LoVo (cell line): ENCODE measurements at places on chromosomes 7 and 10.

DNA sequence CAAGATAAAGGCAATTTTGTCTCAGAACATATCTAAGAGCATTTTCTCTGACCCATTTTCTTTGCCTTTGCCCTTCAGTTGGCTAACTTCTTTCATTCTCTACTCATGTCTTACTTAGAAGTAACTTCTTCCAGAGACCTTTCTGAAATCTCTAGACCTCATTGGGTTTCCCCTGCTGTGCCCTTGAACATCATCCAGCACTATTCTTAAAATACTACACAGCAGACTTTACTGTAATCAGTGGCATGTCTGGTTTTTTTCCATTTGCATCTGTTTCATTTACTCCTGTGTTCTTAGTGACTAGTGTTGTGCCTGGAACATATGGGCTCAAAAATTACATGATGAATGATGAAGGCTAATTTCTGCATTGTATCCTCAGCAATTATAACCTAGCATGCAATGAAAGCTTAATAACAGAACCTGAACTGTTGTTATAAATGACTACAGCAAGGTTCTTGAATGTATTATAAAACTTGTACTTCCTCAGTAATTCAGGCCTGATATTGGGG, 301.9 kb downstream of the CDK14 start:
- no peak for DNase-seq

DNA sequence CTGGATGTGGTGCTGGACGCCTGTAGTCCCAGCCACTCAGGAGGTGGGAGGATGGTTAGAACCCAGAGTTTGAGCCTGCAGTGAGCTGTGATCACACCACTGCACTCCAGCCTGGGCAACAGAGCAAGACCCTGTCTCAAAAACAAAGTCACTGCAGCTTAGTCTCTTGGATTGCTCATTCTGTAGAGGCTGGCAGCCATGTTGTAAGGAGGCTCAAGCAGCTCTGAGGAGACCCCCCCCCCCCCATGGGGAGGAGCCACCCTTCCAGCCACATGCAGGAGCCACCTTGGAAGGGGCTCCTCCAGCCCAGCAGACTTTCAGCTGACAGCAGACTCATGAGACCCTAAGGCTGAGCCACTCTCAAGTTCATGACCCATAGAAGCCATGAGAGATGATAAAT, 68.4 kb downstream of the FOXL3 start:
- no peak for DNase-seq

- DNase-seq: no peak
These were observed 161.6 kb downstream of the RTKN2 start for GRCh38 chr10:62106929-62107519.

DNA sequence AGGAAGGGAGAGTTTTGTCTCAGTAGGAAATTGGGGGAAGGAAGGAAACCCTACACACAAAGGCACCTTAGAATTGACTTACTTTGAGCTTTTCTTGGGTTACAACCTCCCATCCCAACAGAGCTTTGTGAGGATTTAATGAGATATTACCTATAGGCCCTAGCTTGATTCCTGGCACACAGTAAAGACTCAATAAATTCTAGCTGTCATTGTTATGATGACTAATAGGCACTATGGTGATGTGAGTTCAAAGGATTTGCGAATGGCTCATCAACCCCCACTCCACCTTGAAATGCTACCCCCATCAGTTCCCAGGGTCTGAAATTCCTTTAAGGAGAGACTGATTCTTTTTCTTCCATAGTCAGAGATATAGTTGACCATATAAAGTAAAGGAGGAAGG, 67.9 kb upstream of the SMNDC1 start:
- DNase-seq: no peak

DNA sequence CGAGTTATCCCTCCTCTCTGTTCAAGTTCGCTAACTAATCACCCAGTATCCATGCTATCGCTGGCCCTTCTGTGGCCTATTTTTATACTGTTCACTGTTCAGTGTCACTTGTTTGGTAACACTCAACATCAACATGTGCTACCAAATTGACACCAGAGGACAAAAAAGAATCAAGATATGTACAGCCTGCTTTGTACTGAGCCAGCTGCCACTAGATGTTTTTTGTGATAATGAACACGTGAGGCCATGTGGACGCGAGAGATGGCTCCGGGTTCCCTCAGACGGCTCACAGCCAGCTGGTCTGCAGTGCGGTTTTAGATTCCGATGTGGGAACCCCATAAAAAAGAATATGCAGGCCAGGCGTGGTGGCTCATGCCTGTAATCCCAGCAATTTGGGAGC, 21.2 kb downstream of the CAV1 start:
- no peak for DNase-seq

DNA sequence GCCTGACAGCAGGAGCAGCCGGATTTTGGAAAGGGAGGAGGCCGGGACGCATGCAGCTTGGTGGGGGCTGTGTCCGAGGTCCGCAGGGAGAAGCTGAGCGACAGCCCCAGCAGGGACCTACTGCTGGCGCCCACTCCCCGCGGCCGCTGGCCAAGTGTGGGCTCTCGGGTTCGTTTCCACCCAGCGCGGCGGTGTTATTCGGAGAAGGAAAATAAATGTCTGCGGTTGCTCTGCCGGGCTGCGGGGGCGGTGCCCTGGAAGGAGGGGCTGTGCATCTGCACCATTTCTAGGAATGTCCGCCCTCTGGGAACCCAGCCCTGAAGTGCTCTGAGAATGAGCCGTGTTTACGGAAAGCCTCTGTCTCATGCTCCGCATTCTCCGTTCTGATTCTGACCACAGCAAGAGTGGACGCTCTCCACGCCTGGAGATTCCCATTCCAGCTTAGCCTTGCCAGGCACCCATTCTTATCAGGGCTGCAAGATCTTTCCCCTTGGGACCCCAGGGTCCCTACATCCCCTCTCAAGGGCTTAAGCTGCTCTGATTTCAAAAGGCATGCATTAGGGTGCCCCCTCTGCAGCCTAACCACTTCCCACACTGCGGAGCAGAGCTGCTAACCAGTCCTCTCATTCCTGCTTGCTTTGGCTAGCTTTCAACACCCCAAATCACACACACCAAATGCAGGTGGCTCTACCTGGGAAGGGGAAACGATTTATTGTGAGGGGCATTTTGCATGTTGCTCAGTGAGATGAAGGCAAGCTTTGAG, 256.6 kb upstream of the GLI3 start:
- no peak for DNase-seq

DNA sequence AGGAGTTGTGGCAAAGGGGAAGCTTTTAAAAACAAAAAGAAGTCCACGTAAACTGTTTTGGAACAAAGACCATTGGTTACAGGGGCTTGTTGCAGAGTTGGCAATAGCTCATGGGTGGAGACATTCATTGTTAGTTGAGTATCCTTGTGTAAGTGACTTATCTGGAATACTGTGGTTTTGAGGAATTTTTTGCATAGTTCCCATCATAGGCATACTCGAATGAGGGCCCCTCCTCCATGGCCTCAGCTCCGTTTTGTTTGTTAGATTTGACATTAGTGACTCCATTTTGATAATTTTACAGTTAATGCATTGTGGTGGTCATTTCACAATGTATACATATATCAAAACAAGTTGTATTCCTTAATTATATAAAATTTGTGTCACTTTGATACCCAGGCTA, 12.8 kb upstream of the SMKR1 start:
- no peak for DNase-seq

DNA sequence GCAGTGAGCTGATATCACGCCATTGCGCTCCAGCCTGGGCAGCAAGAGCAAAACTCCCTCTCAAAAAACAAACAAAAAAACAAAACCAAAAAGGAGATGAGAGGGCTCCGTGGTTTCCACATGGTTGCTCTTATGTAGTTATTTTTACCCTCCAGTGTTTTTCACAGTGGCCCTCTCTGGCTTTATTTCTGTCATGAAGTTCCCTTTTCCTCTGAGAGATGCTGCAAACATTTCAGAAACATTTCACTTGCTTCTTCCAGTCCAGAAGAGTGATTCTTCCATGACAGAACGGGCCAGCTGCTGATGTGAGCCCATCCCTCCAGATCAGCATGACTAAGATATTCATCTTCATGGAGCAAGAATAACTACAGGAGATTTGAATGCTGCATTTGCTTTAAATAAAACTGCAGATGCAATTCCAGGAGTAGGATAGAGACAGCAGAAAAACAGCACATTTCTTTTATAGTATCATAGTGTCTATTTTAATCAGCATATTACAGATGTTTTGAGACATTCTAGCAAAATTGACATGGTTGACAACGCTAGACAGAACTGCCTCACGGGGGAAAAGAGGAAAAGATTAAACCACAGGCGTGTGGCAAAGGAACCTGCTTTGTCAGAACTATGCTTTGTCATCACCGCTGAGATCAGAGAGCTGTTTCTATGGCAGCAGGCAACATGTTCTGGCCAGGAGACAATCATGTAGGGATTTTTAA, 40.3 kb downstream of the NRCAM start:
- DNase-seq: no peak

DNA sequence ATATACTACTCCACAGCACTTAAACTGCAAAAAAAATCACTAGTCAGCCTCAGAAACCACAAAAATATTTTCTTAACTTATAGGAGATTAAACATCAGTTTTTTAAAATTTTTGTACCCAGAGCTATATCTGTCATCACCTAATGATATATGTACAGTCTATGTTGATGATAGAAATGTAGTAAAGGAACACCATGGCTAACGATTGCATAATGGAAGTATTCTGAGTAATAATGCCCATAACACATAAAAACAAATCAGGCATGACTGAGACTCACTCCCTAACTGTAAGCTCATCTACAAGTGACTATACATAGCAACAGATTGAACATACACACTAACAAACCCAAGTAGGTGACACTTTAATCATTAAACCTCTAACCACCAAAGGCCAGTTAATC, 51.3 kb downstream of the TSPAN12 start:
- no peak for DNase-seq

- DNase-seq: peak; percentile 57
These were observed 51.1 kb upstream of the ADRB1 start for GRCh38 chr10:113992471-113993011.

GRCh38 chr10:16893664-16894063, 76.4 kb upstream of the RSU1 start:
- DNase-seq: peak; percentile 9

- no peak for DNase-seq
These were observed 48.3 kb downstream of the LRGUK start for GRCh38 chr7:134175334-134176036.

DNA sequence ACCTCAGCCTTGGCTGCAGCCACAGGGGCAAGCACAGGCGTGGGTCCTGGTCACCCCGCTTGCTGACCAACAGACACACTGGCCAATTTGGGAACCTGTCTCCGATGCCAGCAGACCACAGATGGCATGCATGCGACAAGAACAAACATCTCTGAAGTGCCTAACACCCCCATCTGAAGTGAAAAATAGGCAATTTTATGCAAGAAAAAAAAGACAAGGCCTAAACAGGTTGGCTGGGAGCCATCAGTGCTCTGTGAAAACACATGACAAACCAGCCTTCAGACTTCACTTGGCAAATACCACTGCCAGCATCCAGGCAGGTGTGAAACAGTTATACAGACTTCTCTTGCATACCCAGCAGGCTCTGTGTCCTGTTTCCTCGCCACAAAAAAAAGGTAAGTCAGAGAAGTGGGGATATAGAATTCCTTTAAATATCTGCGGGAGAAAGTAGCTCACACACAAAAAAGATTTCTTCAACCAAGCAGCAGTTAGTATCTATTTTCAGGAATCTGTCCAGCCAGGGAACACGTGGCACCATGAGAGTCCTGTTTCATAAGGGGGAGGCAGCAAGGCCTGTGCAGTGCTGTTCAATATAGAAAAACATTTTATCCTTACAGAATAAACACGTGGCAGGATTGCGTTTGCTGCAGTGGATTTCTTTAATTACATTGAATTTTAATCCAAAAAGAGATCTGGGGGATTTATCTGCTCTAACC, 293.4 kb upstream of the MKLN1 start:
- DNase-seq: no peak

GRCh38 chr7:16317406-16317805, 103.9 kb downstream of the CRPPA start:
- no peak for DNase-seq

DNA sequence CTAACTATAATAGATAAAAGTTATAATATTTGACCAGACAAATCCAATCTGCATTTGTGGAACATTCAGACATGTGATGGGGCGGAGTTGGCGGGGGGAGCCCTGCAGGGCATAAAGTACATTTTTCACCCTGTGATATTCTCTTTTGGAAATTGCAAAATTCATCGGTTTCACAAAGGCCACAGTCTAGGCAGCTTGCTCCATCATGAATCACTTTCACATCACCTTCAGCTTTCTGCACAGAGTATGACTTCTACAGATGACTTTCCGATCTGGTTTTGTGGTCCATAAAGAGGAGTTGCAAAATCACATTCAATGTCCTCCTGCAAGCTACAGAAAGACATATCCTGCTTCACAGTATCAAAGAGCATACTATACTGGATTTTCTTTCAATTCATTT, 51.4 kb upstream of the APBB1IP start:
- DNase-seq: no peak

- no peak for DNase-seq
These were observed 228.3 kb downstream of the CAMK1D start for GRCh38 chr10:12577610-12578009.

GRCh38 chr7:67913604-67914003, 917.0 kb downstream of the TYW1 start:
- DNase-seq: no peak

DNA sequence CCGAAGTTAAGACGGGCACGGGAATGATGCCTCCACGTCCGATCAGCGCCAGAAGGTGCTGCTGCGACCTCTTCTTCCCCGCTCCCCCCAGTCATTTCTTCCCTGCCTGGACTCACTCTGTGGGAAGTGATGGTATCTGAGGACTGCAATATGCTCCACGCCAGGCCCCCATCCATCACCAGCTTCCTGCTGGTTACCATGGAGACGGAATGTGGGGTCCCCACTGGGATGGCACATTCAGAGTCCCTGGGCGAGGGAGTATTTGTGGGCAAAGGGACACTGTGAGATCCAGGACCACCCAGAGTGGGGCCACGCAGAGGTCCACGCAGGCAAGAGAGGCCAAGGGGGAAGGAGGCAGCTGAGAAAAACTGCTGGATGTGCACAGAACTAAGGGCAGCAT, 39.7 kb downstream of the CARD11 start:
- no peak for DNase-seq

DNA sequence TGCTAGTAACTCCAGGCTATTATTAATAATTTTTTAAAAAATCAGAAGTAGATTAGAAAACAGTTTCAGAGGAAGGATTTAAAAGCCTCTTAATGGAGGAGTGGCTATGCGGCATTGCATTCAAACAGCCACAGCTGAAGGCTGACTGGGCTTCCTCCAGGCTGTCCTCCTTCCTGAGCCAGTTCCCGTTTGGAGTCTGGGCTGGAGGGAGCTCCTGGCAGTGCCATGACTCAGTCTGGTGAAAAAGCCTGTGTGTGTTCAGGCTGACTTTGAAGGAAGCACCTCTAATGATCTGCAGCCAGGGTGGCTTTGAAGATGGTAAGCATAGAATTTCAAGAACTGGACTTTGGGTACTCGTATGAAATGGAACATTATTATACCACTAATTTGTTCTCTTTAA, 134.6 kb downstream of the DPP6 start:
- no peak for DNase-seq

GRCh38 chr7:28126410-28127041, 54.1 kb downstream of the JAZF1 start:
- DNase-seq: no peak

GRCh38 chr10:49187950-49188761, at the start of gene TMEM273:
Gene TMEM273 (minus strand): TSS chr10:49188391. CDS start chr10:49188336, 55 bp downstream.
- no peak for DNase-seq
